Endodermal cell (in vitro differentiated cells): ENCODE measurements at places on chromosomes 6 and 20. TPM values are rescaled to one million over a fixed set of nuclear protein-coding genes. Genes with fewer than 3 reads are reported as not detected.

The CCDC167 gene
- 46.5 and 60.4 TPM in 2 replicates for total RNA-seq

The HLA-G gene
- 0.58 to 1.3 TPM (median 1.1 TPM) in 3 replicates for total RNA-seq

The CDH26 gene
- 0.61 to 1.1 TPM (median 0.97 TPM) in 3 replicates for total RNA-seq

DNA sequence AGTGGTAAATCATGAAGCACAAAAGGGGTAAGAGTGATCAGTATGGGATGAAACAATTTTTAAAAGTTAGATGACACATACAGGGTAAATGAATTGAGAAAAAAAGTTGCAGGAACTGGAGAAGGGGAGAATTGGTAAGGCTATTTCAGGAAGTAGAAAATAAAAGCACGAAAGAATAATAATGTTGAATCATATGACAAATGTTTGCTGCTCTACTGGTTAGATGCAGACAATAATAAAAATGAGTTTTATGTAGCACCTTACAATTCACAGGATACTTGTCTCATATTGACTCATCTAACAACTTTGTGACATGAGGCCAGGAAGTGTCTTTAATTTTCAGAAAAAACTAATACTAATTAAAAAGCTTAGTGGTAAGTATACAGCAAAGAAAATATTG, 566.5 kb upstream of the MARCKS start:
- DNase-seq, result no peak
- H3K4me3 ChIP-seq, result no peak overlapping the region
- H3K27me3 ChIP-seq, result peaks cover 49% of the 10 kb centered on the region
- no peak overlapping the region for H3K27ac ChIP-seq
- no peaks in the 10 kb centered on the region for H3K36me3 ChIP-seq

DNA sequence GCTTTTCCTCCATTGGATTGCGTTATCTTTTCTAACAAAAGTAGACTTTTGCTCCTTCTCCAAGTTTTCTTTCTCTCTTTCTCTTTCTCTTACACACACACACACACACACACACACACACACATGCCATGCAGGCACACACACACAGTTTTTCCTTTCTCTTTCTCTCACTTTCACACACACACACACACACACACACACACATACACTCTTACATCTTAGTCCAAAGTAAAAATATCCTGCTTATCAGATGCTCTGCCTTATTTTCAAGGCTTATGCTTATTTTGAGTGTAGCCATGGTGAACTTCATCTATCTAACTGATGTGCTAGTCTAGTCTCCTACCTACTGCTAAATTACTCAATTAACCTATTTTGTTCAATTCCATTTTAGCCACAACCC, 34.4 kb upstream of the RAB23 start:
- H3K4me3 ChIP-seq, result no peak overlapping the region
- no peaks in the 10 kb centered on the region for H3K36me3 ChIP-seq
- peaks cover 10% of the 10 kb centered on the region for H3K4me1 ChIP-seq
